ENCODE measurements at places on chromosomes 13 and 19.

- peak; percentile 91 for ATAC-seq
Measured at GRCh38 chr19:50147462-50148423, 15.3 kb downstream of the IZUMO2 start.

- no peak for ATAC-seq
Measured at GRCh38 chr19:30656520-30657100, 284.4 kb downstream of the ZNF536 start.

DNA sequence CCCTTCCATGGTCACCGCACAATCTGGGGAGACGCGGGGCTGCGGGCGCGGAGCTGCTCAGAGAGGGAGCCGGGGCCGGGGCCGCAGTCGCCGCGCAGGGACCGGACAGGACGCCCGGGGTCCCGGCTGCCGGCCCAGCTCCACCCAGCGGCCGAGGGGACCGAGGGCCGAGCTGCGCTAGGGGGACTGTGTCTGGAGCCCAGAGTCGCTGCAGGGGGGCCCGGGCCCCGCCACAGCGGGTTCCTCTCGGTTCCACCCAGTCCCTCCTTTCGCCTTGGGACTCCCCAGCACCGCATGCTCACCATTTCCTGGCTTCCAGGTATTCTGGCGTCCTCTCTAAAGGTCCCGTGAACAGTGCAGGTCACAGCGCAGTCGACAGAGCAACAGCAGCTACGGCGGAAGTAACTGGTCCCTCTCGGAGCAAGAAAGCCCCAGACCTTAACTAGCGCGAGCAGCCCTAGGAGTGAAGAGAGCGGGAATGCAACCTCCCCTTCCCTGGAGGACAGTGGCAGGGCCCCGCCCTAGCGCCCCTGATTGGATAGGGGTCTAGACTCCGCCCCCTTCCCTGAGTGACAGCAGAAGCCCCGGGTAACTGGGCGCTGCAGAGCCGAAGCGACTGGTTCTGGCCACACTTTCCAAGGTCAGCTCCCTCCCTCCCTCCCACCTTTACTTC is at the start of gene ZNF878:
Gene ZNF878, minus strand, starts transcription at position 465 of the 673 bp plus-strand sequence. Its CDS starts 160 bp downstream, at position 305.
- ATAC-seq = peak; percentile 90

GRCh38 chr13:113785051-113786010 is 26.3 kb downstream of the TMEM255B start:
- no peak for ATAC-seq

GRCh38 chr19:7870571-7871436 is 3.4 kb downstream of the PRR36 start:
- no peak for ATAC-seq

- ATAC-seq = no peak
Measured at GRCh38 chr13:97249093-97249795, 27.1 kb downstream of the MBNL2 start.

- no peak for ATAC-seq
Measured at GRCh38 chr19:53112286-53112685, 9.1 kb upstream of the ZNF160 start.

GRCh38 chr13:42038661-42039456 is 9.6 kb upstream of the DGKH start:
- ATAC-seq = no peak

- ATAC-seq = no peak
Measured at GRCh38 chr13:103525530-103525929, 459.3 kb upstream of the SLC10A2 start.

DNA sequence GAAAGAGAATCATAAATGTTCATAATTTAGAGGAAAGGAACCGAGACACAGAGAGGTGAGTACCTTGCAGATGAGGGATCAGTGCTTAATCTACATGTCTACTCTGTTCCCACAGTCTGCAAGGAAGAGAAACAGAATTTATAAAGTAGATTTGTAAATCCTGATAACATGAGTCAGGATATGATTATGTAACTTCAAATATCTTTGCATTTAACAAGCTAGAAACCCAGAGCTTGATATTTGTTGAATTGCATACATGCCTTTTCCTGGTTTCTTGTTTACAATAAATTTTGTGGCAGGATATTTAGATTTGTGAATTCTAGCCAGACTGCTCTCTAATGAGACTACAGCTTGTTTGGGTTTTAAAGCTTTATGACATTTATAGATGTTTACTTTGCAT is 219.2 kb downstream of the ENOX1 start:
- ATAC-seq = no peak

GRCh38 chr19:2578391-2578890 is 102.5 kb downstream of the GADD45B start:
- no peak for ATAC-seq

- no peak for ATAC-seq
Measured at GRCh38 chr13:98879957-98880356, 97.9 kb downstream of the DOCK9 start.

DNA sequence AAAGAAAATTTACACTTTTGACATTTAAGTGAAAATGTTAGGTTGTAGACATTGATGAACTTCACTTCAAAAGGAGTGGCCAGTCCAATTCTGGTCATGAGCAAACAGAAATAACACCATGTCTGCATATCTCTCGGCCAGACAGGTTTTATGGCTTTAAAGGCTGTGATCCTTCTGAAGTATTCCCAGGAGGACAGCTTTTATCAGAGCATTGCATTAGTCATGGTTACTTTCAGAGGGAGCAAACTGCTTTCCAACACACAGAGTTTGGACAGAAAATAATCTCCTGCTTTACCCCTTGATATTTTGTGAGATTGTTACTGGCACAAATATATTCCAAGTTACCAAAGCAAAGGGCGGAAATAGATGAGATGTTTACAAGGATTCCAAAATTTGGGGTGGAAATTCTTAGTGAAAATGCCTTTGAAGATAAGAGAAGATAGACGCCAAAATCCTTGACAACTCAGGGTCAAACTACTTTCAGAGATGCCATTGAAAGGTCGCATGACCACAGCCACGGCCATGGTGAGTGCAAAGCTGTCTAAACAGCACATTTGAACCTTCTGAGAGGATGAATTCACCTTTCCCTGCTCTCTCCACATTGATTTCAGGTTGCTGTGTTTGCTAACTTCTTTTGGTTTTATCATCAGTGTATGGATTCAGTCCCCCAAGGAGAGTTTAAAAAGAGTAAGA is 584.5 kb upstream of the SGCG start:
- no peak for ATAC-seq

DNA sequence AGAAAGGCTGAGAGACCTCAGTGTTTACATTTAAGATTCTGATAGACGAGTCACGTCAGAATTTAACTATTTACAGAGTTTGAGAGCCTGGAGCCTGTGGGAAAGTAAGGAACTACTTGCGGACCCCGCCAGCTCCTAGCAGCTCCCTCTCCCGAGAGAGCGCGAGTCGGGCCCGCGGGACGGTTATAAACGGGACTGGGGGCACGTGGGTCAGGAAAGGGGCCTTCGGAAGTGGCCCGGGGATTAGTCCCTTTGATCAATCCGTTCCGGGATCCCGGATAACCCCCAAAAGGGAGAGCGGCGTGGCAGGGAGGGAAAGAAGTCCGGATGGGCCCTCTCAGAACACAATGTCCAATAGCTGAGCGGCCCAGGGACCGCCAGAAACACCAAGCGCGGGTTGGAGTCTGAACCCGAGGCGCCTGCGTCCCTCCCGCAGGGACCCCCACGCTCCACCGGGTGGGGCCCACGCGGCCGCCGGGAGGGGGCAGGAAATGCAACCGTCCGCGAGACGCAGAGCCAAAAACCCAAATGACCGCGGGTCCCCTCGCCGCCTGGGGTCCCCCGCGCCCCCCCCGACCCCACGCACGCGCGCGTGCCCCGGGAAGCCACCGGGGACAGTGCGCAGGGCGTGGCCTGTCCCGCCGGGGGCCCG is 3.6 kb downstream of the ZIC5 start:
- ATAC-seq = no peak

DNA sequence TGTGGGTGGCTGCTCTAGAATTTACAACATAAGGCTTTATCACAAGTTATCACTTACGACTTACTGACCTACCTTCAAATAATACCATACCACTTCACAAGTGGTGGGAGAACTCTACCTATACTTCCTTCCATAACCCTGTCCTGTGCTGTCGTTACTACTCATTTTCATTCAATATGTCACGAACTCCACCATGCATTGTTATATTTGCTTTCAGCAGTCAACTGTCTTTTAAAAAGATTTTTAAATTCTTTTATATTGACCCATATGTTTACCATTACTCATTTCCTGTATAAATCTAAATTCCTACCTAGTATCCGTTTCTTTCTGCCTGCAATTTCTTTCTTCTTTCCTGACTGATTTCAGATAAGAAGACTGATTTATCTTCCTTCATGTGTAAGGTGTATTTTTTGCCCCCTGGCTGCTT is 200.0 kb downstream of the KLF12 start:
- no peak for ATAC-seq

DNA sequence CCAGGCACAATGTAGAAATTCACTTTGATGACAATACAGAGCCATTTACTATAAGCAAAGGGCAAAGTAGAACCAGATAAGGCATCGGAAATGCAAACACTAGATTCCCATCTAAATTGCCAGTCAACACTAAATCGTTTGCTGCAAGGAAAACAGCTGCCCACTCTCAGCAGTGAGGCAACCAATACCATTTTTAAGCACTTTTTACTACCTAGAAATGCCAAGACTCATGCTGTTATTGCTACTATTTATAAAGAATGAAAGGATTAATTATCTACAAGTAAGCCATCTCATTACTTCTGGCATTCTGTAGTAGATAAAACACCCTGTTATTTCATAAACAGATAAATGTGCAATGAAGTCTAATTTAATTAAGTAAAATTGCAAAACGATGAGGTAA is 422.0 kb downstream of the FGF14 start:
- no peak for ATAC-seq

DNA sequence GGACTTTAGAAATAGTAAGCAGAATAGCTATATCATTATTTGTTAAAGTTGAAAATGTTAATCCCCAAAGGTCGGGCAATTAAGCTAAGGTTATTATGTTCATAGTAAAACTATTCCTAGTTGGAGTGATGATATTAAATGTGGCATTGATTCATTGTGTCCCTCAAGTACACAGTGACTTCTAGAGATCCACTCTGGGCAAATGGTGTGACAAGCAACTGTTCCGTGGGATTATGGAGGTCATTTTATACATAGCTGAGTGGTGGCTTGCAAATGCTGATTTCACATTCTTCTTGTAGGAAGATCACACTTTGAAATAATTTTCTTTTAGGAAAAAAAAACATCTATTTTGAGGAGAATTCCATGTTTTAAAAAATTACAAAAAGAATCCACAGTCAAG is 317.8 kb downstream of the ATP8A2 start:
- ATAC-seq = no peak

- ATAC-seq = peak; percentile 48
Measured at GRCh38 chr19:12821761-12822160, 12.6 kb downstream of the RTBDN start.

DNA sequence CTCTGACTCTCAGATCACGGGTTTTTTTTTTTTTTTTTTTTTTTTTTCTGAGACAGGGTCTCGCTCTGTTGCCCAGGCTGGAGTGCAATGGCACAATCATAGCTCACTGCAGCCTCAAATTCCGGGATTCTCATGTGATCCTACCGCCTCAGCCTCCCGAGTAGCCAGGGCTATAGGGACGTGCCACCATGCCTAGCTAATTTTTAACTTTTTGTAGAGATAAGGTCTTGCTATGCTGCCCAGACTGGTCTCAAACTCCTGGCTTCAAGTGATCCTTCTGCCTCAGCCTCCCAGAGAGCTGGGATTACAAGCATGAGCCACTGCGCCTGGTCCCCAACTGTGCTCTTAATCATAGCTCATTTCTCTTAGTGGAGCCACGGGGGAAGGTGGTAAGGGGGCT is 4.6 kb upstream of the GRAMD1A start:
- no peak for ATAC-seq

DNA sequence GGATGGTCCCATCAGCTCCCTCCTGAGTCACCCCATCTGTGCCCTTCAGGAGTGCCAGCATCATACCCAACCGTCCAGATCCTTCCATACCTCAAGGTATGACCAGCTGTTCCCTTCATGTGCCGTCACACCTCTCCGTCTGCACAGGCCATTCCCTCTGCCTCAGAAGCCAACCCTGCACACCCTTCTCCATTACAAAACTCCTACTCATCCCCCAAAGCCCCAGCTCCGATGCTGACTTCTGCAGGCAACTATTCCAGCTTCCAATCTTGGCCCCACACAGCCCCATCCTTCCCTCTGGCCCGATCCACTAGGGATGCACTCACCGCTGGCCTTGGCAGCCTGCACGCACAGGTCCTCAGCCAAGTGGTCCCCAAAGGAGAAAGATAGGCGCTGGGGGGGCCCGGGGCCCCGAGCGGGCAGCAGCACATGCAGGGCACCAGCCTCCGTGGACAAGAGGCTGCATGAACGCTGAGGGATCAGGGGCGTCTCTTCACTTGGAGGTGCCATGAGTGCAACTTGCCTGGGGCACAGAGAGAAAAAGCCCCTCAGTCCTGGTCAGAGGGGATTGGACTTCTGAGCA is 3.8 kb downstream of the JAK3 start:
- no peak for ATAC-seq

- ATAC-seq = no peak
Measured at GRCh38 chr19:39045506-39045905, 13.2 kb upstream of the FBXO27 start.

GRCh38 chr19:15252398-15253018 is 20.3 kb upstream of the EPHX3 start:
- ATAC-seq = no peak

- no peak for ATAC-seq
Measured at GRCh38 chr19:38819231-38819920, 6.6 kb upstream of the LGALS4 start.

- no peak for ATAC-seq
Measured at GRCh38 chr13:43136920-43137575, 113.7 kb downstream of the DNAJC15 start.

GRCh38 chr19:3669082-3669946 is 31.0 kb downstream of the PIP5K1C start:
- ATAC-seq = no peak

- ATAC-seq = no peak
Measured at GRCh38 chr13:58882516-58882915, 1251.0 kb downstream of the PCDH17 start.

DNA sequence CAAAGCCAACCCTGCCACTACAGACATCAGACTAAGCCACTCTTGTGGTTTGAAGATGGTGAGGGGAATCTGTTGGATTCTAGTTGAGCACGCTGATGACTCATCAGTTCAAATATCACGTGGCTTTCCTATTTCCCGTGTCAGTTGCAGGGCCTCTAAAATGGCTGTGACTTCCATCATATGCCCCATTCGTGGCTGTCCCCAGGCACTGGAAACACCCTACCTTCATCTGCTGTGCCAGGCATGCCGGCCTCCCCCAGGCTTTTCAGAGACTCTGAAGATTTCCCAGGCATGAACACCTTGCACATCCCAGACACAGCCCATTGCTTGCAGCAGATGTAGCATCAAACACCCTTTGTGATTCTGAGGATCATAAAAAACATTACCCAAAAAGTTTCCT is 659.9 kb downstream of the UQCRFS1 start:
- no peak for ATAC-seq

DNA sequence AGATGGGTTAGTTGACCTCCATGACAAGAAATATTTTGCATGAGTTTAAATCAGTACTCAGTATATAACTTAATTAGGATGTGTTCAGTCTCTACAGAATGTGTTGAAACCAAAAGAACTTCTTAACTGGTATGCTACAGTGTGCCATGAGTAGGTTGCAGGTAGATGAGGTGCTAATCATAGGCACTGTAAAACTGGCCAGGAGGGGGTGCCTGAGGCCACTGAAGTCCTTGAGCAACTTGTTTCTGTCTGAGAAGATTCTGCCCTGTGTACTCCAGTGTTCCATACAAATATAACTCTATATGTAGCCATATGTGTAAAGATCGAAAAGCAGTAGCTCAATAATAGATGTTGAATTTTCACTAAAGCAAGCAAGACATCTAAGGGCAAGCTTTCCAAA is 549.2 kb upstream of the KLF12 start:
- ATAC-seq = no peak

- ATAC-seq = no peak
Measured at GRCh38 chr19:1291761-1292418, 6.2 kb downstream of the EFNA2 start.

GRCh38 chr13:72643311-72643989 is 84.0 kb downstream of the MZT1 start:
- ATAC-seq = peak; percentile 32

Measured in activated CD4-positive, CD25-positive, alpha-beta regulatory T cell treated with anti-CD3 and anti-CD28 coated beads, Interleukin-2, amount 50 U/mL, for 24 hours (primary cell).